Activated CD8-positive, alpha-beta memory T cell treated with anti-CD3 and anti-CD28 coated beads, Interleukin-2, amount 50 U/mL, for 48 hours (primary cell): ENCODE measurements at places on chromosomes 3 and 15.

DNA sequence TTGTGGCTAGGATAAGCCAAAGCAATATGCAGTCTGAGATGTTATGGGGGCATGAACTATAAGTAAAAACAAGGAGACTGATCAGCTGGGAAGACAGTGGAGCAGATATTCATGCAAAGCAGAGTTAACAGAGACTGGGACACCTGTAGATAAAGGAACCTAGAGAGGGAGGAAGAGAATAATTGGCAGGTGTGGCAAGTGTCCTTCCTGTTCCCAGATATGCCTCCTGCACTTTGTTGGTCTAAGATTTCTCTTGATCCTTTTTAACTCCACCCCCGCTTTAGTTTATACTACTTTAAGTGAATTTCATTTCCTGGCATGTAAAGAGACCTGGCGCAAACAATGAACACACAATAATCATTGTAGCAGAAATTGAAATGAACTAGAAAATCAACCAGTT, 169.4 kb downstream of the CNTN6 start:
- no peak for DNase-seq

- no peak for DNase-seq
Measured at GRCh38 chr3:72462595-72463011, 385.6 kb downstream of the SHQ1 start.

DNA sequence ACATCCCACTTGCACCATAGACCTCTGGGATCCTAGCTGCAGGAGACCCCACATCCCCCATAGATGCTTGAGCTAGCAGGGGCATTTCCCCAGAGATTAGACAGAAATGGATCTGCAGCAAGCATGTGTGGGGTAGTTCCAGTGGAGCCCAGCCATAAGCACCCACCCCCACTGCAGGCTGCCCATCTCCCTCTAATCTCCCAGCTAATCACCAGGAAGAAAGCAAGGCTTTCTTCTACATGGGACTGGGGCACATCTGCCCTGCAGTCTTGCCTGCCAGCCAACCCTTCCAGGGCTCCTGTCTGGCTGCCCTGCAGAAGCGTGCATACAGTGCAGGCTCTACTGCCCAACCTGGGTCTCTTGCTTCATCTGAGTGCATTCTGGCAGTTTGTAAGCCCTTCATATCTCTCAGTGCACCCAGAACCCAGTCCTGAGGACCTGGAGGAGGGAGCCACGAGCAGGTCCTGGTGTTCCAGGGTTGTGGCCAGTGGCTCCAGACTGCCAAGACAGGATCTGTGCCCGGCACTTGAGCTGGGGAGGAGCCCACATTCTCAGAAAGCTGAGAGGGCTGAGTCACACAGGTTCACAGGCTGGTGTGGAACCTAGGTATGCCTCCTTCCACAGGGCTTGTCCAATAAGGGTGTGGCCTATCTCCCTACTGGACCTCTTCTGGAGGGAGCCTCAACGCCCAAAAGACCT, 49.9 kb upstream of the IGSF11 start:
- no peak for DNase-seq

GRCh38 chr3:150097588-150097890, 126.8 kb upstream of the PFN2 start:
- DNase-seq = no peak

- DNase-seq = no peak
Measured at GRCh38 chr3:172261054-172261453, 187.2 kb downstream of the GHSR start.

GRCh38 chr3:37913522-37913921, 51.8 kb downstream of the CTDSPL start:
- no peak for DNase-seq

DNA sequence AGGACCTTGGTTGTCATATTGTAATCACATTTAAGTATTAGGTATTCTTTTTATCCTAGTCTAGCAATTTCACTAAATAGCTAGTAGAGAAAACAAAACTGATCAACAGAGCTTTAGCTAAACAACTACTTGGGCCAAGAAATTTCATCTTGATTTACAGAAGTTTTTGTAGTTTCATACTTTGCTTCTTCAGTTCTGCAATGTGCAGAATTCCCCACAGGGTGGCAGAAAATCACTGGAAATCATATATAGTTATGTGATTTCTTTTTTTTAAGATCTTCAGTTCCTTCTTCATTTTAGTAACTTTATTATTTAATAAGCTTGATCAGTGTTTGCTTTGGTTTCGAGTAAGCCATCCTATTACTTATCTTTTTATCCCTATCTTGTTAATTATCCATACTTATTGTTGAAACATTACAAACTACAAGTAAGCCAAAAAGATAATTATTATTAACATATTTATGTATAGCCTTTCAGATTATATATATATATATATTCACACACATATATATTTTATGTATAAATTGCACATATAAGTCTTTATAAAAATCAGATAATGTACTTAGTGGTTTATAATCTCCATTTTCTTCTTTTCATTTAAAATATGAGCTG, 2.2 kb upstream of the BNIP2 start:
- DNase-seq = no peak

DNA sequence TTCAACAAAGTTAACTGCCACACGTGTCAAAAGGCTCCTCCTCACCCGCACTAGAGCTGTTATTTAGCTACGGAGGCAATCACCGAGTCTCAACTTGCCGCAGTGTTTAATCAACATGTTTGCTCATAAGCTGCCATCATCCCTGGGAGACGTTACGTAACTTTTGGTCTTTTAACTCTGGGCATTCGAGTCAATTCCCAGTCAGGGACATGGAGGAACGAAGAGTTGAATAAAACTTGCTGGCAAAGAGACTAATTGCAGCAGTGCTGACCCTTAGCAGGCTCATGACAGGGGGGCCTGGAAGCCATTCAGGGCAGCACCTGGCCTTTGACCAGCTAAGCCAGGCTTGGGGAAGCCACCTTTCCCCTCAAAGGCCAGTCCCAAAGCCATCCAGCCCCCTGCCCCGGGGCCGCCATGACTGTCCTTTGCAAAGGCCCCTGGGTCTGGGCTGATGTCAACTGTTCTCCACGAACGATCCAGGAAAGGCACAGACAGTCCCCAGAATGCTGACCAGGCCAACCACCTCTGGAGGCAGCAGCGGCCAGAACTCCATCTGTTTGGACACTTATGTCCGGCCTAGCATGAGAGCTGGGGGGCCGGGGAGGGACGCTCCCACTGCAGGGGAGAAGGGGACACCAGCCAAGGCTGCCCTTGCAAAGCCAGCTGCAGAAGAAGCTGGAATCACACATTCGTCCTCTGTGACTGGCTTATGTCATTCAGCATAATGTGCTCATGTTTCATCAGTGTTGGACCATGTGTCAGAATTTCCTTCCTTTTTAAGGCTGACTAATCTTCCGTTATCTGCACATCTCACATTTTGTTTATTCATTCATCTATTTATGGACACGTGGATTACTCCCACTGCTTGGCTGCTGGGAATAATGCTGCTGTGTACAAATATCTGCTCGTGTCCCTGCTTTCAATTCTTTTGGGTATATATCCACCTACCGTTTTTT, 43.7 kb downstream of the PCSK6 start:
- no peak for DNase-seq

GRCh38 chr3:171799501-171799900, 10.8 kb downstream of the PLD1 start:
- no peak for DNase-seq

GRCh38 chr3:196498297-196498696, 5.3 kb downstream of the RNF168 start:
- no peak for DNase-seq

- DNase-seq = no peak
Measured at GRCh38 chr3:40741729-40742128, 217.0 kb downstream of the ZNF621 start.

GRCh38 chr3:31448035-31448881, 84.5 kb upstream of the STT3B start:
- no peak for DNase-seq
